Fibroblast of lung (primary cell): ENCODE measurements at places on chromosomes 7 and 10. TPM values are rescaled to one million over a fixed set of nuclear protein-coding genes. Genes with fewer than 3 reads are reported as not detected.

- DNase-seq, result no peak
Observed at GRCh38 chr7:154390961-154391360, 338.8 kb downstream of the DPP6 start.

- no peak for DNase-seq
Observed at GRCh38 chr10:35827783-35828182, 185.7 kb upstream of the FZD8 start.

- no peak for DNase-seq
Observed at GRCh38 chr10:128373071-128373749, 247.0 kb upstream of the MKI67 start.

DNA sequence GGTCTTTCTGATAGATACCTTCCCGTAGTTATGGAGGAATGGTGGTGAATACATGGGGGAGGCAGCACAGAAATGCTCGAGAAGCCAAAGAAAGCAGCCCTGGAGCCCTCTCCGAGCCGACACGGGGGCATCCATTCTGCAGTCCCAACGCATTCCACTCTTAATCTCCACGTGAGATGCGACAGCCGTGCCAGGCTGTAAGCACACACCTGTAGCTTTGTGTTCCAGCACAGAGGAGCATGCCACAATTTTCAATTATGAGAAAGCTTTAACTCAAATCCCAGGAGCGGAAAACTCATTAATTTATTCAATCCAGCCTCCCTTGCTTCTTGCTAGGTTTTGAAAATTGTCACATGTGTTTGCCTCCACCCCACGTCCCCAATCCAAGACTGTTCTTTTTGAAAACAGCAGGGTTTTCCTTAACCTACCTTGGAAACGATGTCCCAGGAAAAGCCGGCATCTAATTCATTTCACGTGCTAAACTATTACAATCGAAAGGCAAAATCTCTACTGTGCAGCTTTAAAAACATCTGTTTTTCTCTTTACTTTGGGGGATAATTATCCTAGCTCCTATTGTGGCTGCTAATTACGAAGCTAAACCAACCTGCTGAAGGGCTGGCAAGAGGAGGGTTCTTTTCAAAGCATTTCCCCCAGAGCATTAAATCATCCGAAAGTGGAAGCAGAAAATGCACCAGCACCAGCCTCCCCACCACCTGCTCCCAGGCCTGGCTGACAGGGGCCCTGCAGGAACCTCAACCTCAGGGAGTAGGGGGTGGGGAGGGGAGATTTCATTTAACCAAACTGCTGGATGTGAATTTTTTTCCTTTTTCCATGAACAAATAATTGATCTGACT, 56.0 kb upstream of the CHST15 start:
- no peak for DNase-seq

GRCh38 chr7:130940326-130940725, 206.3 kb upstream of the KLF14 start:
- DNase-seq, result no peak

GRCh38 chr7:73541722-73542121, 15.8 kb downstream of the BCL7B start:
- no peak for DNase-seq

GRCh38 chr7:95427914-95428516, 6.8 kb downstream of the PON2 start:
- no peak for DNase-seq

DNA sequence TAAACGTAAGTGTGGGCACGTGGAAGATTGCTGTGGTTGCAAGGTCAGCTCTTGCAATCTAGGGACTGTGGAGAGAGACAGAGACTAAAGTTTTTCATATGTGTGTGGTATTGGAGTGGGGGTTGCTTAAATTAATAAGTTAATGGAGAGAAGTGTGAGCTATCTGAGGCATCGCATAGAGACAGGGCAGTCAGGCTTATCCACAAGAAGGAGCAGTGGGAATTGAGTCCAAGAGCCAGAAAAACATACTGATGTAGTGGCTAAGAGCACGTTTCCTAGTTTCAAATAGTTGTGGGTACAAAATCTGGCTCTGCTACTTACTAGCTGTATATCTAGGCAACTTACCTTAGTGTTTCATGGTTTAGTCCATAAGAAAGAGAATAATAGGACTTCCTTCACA, 65.8 kb downstream of the SORCS3 start:
- no peak for DNase-seq

- peak; percentile 18 for DNase-seq
Observed at GRCh38 chr10:98150544-98150943, 16.1 kb downstream of the R3HCC1L start.

GRCh38 chr10:60613434-60613833, 164.8 kb upstream of the CDK1 start:
- DNase-seq, result no peak

DNA sequence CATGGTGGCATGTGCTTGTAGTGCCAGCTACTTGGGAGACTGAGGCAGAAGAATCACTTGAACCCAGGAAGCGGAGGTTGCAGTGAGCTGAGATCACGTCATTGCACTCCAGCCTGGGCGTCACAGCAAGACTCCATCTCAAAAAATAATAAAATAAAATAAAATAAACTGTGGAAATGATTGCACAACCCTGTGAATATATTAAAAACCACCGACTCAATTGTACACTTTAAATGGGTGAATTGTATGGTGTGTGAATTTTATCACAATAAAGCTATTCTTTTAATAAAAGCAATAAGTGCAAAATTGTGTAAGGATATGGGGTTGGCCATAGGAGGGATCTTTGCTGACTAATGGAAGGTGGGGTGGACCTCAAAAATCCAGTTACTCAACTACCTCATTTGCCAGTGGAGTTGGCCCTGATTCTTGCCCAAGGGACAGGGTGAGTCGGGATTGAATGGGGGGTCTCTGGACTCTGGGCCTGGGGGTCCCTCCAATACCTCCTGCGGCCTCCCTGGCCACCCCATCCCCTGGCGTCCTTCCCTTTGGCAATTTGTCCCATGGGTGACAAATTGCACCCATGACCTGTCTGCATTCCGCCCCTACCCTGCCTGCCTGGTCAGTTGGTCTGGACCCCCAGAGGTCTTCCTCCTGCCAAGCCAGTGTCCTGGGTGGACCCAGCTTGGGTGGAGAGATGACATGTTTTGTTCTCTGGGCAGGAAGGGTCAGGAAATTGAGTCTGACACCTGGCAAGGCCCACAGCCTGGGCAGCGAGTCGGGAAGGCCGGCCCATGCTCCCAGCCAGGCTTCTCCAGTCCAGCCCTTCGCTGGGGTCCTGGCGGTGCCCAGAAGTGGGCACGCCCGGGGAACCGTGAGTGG, 61.7 kb upstream of the ELN start:
- no peak for DNase-seq

DNA sequence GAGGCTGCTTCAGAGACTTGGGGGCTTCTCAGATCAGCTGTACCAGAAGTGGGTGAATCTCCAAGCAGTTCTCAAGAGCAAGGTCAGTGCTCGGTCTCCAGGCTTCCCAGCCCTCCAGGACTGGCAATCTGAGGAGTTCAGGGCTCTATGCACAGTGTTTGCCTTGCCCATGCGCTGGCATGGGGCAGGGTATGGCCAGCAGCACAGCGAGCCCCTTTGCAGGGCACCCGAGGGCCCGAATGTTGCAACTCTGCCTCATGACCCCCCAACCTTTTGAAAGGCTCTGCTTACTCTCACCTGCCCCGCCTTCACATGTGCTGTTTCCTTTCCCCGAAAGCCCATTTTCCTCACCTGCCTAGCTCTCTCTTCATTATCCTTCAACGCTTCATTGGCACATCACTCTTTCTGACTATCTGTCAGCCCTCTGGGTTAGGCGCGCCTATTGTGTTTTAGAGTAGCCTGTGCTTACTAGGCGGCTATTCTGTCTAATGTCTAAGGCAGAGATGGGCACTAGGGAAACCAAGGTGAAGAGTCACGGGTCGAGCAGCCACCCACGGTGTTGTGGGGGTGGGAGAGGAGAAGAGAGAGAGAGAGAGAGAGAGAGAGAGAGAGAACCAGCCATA, 83.6 kb downstream of the WDFY4 start:
- no peak for DNase-seq

- no peak for DNase-seq
Observed at GRCh38 chr10:48742891-48743860, 58.5 kb downstream of the WDFY4 start.

The FAM13C gene
- 3.9 and 5.9 TPM in 2 replicates for total RNA-seq

The DENND2A gene
- 39.0 and 40.8 TPM in 2 replicates for total RNA-seq

The NME8 gene
- not detected in 2 replicates for total RNA-seq

The INSIG1 gene
- 193 and 353 TPM in 2 replicates for total RNA-seq

The RBM20 gene
- under 0.01 TPM in 2 replicates for total RNA-seq

The ADAM22 gene
- 0.51 and 0.66 TPM in 2 replicates for total RNA-seq

The THAP5 gene
- 23.4 and 24.1 TPM in 2 replicates for total RNA-seq

The SMKR1 gene
- total RNA-seq, result 0.51 and 3.5 TPM in 2 replicates

The SSC4D gene
- 0.33 and 0.51 TPM in 2 replicates for total RNA-seq
